EH (cell line): ENCODE measurements at places on chromosomes 5 and 9.

DNA sequence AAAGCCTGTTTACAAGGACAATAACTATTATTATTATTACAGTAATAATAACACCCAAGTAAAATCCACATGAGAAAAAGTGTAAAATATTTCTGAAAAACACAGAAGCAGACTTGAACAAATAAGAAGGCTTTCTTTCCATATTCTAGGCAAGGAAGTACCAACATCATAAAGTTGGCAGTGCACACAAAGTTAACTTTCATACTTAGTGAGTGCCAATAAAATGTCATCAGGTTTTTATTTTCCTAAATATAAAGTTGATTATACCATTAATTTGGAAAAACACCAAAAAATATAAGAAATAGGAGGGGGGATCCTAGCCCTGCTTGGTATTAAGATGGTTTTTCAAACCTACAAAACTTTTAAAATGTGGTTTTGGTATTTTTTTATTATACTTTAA lies 161.4 kb downstream of the PRELID2 start:
- no peak for DNase-seq

- DNase-seq, result no peak
These were observed 2.7 kb downstream of the SLC34A3 start for GRCh38 chr9:137233143-137233980.

GRCh38 chr5:9318031-9318430 lies 227.8 kb downstream of the SEMA5A start:
- no peak for DNase-seq

- peak; percentile 73 for DNase-seq
These were observed 14.8 kb downstream of the SPARC start for GRCh38 chr5:151671950-151672349.

GRCh38 chr9:133824106-133824801 lies 86.1 kb upstream of the SARDH start:
- DNase-seq, result no peak

DNA sequence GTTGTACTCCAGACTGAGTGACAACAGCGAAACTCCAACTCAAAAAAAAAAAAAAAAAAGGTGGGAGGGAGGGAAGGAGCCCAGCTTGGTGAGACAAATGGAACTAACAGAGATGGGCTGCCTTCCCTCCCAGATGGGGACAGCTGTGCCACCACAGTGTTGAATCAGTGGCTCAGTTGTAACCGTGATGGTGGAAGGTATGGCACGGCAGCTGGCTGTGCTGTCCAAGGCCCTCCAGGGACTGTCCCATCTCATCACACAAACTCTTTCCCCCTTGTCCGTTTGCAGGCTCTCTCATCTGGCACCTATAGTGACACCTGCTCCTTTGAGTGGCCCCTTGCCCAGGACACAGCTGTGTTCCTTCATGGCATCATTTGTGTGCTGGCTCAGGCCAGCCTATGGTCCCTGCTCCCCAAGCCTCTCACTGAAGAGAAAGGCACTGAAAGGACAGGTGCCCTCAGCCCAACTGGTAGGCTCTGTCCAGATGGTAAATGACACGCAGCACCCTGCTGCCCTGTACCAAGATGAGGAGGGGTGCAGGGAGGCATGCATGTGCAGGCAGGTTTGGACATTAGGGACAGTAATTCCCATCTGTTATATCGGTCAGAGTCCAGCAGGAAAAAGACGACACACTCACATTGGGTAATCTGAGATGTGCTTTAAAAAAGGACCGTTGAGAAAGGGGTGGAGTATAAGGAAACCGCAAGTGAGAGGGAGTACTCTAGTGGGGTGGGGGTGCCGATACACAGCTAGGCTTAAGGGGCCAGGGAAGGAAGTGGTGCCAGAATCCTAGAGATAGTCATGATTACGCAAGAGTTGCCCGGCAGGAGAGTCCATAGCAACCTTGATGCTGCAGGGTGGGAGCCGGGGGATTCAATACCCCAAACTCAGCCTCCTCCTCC lies 4.3 kb downstream of the SMIM33 start:
- DNase-seq, result peak; percentile 84

DNA sequence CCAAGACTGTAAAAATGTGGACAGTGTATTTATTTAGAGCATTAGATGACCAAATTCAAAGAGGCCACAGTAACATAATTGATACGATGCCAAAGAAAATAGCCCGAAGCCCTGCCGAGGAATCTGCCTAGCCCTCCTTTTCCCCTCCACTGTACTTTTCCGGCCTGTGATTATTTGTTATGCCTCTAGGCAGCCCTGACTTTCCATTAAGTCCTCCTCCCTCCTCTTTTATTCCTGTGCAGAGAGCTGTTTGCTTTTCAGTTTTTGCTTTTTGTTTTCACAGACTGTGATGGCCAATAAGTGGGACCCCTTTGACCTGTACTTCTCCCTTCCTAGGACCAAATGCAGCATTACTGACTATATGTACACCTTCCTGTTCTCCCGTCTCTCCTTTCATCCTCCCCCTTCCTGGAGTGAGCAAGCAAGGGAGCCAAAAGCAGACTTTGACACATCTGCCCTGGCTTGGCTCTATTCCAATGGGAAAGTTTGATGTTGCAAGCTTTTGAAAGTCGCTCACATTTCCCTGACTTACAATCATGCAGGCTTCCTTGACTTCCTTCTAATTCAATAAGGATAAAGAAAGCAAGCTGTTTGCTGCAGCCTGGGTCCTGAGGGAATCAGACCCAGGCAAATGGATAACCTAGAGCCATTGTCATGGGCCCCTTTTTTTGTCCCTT lies 76.1 kb downstream of the NREP start:
- peak; percentile 97 for DNase-seq

DNA sequence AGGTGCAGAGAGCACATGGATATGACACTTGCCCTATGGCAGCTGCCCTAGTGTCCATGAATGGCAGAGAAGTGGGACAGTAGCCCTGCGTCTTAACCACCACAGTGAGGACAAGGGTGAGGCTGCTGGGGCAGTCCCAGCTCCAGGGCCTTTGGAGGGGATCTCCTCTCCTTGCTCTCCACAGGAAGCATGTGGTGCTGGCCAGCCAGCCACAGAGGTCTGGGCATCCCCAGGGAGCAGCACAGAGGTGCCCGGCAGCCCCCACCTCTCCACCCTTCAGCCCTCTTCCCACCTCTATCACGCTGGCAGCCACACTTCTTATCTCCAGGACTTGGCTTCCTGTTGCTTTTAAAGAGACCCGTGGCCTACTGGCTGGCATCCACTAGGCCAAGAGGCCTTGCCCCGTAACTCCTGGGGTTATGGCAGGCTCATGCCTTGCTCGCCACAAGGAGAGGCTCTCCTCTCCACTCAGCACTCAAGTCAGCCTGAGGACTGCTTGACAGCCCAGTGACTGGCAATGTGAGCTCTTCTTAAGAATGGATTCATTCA lies 21.9 kb downstream of the CSF2 start:
- DNase-seq, result peak; percentile 27

DNA sequence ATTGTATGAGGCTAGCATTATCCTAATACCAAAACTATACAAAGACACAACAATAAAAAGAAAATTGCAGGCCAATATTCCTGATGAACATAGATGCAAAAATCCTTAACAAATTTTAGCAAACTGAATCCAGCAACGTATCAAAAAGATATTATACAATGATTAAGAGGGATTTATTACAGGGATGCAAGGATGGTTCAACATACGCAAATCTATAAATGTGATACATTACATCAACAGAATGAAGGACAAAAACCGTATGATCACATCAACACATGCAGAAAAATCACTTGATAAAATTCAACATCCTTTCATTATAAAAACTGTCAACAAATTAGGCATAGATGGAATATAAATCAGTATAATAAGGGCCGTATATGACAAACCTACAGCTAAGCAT lies 27.1 kb upstream of the ARL15 start:
- no peak for DNase-seq

- no peak for DNase-seq
These were observed 33.9 kb downstream of the GOLGA1 start for GRCh38 chr9:124906966-124907365.

DNA sequence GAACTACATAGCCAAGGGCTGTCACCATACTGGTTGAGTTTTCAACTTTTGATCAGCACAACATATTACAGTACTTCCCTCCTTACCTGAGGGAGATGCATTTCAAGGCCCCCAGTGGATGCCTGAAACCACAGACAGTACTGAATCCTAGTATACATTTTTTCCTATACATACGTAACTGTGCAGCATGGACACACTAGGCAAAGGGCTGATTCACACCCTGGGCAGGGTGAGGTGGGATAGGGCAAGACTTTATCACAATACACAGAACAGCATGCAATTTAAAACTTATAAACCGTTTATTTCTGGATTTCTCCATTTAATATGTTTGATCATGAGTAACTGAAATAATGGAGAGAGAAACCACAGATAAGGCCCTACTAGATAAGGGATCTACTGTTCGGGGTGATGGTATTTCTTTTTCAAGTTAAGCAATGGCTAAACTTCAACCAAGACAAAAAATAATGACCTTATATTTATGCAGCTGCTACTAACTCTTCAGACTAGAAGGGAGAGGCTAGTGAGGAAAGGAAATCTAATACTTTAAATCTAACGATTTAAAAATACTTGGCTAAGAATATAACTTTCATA lies 186.9 kb upstream of the GNA14 start:
- DNase-seq, result no peak

- DNase-seq, result peak; percentile 75
These were observed 175.3 kb downstream of the ARL15 start for GRCh38 chr5:54135042-54135441.
